RCC 7860 (cell line): ENCODE measurements at places on chromosomes 6 and 20.

DNA sequence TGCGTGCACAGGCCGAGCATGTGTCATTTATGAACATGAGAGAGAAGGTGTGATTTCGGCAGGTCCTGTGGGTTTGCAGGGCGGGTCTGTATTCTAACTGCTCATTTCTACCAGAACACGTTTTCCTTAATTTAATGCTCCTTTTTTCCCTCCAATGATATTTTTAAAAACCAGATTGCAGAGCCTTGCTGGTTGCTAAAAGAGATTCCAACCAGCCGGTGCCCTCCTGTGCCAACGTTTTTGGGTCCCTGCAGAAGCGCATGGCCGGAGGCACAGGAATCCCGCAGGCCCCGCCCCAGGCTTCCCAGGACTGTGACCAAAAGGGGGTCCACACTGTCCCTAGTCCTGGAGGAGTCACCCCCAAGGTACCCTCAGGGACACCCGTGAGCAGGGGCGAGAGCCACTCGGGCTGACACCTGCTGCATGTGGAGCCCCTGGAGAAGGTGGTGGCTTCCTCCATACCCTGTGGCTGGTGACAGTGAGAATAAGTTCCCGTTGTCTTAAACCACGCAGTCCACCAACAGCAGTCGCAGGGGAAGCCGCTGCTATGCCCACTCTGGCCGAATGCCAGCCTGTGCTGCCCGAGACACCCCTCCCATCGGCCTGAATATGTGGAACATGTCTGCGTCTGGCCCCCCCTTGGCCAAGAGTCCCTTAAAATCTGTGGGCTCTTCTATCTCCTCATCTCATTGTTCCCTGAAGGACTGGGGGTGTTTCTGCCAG lies 15.7 kb upstream of the NTSR1 start:
- DNase-seq = no peak

- DNase-seq = no peak
Measured at GRCh38 chr20:43767686-43768474, 41.1 kb upstream of the GTSF1L start.

DNA sequence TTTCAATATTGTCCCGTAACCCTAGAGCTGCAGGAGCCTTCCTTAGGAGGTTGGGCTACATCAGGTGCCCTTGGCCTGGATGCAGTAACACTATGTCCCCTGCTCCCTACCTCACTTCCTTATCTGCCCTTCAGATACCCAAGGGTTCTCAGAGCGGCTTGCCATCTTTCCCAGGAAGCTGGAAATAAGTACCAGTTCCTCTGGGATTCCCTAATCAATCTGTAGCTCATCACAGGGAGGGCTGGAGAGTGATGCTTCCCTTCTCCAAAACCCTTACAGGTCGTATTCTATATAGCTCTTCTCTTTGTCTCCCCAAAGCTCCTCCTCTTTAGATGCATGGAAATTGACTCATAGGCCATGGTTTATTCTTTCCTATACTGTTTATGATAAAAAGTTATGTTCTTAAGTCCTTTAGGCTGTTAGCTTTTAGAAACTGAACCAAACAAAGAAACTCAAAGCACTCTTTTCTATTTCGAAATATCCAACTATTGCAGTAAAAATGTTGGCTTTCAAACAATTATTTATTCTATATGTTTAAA lies 4.2 kb downstream of the MYCT1 start:
- no peak for DNase-seq

DNA sequence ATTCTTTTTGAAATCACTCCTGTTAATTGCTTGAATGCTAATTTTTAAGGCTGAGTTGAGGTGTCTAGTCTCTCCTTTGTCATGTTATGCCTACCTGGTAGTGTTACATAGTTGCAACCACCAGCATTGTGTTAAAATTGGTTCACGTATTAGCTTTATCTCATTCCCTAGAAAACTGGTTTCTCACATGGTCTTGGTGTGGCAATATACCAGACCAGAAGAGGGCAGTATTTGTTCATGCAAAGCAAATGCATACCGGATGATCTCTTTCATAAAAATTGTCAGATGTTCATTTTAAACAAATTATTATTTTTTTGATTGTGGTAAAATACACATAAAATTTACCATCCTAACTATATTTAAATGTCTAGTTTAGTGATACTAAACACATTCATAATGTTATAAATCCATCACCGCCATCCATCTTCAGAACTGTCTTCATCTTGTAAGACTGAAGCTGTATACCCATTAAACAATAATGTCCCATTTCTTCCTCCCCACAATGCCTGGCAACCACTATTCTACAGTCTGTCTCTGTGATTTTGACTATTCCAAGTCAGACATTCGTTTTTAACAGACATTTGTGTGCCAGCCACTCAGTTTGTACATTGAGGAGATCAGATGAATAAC lies 92.8 kb downstream of the ATRN start:
- DNase-seq = peak; percentile 21

- DNase-seq = no peak
Measured at GRCh38 chr6:40831381-40831780, 207.6 kb downstream of the UNC5CL start.

DNA sequence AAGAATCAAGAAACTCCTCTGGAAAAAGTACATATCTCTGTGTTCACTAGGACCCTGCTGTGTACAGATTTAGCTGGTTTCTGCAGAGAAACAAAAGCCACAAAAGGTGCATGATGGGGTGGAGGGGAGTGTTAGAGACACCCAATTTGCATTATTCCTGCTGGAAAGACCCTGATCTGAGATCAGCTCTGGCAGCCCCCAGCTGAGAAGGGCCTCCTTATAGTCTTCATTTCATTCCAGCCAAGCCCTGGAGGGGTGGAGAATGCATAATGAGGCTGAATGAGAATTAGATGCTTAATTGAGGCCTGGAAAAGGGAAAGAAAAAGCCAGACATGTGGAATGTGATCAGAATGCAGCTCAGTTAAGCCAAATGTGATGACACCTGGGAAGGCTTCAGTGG lies 545.6 kb downstream of the KIF16B start:
- DNase-seq = no peak

- DNase-seq = no peak
Measured at GRCh38 chr6:1597924-1598323, 11.8 kb upstream of the FOXC1 start.

- DNase-seq = no peak
Measured at GRCh38 chr6:54320871-54321270, 12.6 kb downstream of the TINAG start.

DNA sequence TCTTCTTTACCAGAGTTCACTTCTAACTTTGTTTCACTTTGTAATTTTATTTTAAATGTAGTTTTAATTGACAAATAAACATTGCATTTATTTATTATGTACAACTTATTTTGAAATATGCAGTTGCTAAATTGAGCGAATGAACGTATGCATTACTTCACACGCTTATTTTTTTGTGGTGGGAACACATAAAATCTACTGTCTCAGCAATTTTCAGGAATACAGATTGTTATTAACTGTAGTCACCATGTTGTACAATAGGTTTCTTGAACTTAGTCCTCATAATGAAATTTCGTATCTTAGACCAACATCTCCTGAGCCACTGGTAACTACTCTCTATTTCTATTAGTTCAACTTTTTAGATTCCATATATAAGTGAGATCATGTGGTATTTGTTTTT lies 46.9 kb downstream of the NKAIN2 start:
- DNase-seq = no peak
